H1 (cell line): ENCODE measurements at places on chromosomes 1 and 21.

GRCh38 chr1:30008998-30009657 lies 714.3 kb downstream of the MATN1 start:
- no peaks in the 10 kb centered on the region for H3K27me3 ChIP-seq
- no peak for DNase-seq
- no peaks in the 10 kb centered on the region for H3K36me3 ChIP-seq
- no peak overlapping the region for H3K4me3 ChIP-seq
- H3K27ac ChIP-seq, result no peak overlapping the region
- no peaks in the 10 kb centered on the region for H3K4me1 ChIP-seq

GRCh38 chr1:159448181-159448580 lies 8.7 kb downstream of the OR10J1 start:
- H3K36me3 ChIP-seq, result no peaks in the 10 kb centered on the region
- no peaks in the 10 kb centered on the region for H3K4me1 ChIP-seq

DNA sequence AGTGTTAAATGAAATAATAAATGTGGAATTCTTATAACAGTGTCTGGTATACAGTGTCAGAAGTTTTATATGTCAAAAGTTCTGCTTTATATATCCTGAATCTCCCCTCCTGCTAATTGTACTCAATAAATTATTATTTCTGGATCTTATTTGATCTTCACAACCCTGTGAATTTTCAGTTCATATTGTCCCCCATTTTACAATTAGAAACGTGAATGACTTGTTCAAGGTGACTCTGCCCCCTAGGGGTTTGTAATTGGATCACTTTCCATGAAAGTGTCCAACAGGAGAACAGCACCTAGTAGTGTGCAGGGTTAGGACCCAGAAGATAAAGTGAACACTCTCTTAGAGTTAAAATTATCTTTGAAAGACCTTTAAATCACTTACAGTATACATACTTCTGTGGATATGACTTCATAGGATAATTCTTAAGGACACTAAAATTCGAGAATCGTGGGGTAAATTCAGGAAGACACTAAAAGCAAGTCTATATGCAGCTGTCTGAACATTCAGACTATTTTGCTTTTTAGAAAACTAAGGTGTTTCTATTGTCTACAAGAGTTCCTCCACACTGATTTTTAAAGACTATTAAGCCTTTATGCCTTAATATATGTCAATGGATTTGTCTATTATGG lies 4.5 kb upstream of the DDR2 start:
- H3K36me3 ChIP-seq, result no peaks in the 10 kb centered on the region
- H3K27ac ChIP-seq, result no peak overlapping the region
- no peaks in the 10 kb centered on the region for H3K4me1 ChIP-seq
- no peak overlapping the region for H3K4me3 ChIP-seq
- DNase-seq, result no peak

DNA sequence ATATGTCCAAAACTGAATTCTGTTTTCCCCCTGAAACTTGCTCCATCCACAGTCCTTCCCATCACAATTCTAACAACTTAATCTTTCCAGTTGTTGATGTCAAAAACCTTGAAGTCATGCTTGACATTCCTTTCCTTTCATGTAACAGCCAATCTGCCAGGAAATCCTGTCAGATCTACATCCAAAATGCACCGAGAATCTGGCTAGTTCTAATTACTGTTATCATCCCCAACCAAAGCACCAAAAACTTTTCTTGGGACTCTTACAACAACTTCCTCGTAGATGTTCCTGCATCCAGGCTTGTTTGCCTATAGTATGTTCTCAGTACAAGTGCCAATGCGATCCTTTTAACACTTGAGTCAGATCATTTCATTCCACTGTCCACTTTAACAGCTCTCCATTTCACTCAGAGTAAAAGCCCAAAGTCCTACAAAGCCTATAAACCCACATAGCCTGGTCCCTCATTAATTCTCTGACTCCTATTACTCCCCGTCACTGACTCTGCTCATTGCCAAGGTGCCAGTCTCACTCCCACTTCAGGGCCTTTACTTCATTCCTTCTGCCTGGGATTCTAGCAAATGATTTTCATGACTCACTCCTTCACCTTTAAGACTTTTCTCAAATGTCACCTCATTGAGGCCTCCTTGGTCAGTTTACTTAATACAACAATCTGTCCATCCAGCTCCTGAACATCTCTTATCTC lies 493.2 kb upstream of the NFIA start:
- no peaks in the 10 kb centered on the region for H3K36me3 ChIP-seq
- no peak overlapping the region for H3K4me3 ChIP-seq
- no peak overlapping the region for H3K27ac ChIP-seq
- no peaks in the 10 kb centered on the region for H3K4me1 ChIP-seq
- no peaks in the 10 kb centered on the region for H3K27me3 ChIP-seq
- no peak for DNase-seq

DNA sequence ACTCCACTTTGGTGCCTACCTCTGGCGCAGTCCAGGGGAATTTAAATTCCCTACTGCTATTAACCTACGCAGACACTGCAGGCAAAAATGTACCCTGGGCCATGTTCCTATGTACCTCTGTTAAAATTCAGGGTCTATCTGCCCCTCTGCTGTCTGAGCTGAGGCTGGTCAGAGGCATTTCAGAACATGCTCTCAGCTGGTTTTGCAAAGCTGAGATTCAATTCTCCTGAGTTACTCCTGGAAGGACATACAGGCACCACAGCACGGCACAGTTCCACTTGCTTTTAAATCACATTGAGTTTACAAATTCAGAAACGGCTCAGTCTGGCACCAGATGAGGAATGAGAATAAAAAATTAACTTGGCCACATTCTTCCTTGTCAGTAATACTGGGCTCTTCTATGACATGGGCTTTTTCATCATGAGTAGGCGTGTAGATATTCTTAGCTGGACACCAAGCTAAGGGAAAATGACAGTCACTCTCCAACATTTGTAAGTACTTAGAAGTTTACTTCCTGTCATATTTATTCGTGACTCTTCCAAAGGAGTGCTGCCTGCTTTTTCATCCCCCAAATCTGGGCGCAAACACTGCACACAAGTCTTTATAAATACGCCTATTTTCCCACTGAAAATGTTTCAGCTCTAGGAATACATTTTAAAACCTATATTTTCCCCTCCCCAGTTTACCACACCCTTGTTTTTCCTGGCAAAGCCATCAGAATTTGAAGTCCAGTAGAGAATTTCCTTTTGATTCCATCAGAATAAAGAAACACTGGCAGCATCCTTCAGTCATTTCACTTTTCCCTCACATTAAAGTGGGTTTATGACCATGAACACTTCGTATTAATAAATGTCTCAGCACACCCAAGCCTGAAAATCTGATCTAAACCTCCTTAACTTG lies 1.9 kb downstream of the C1orf198 start:
- H3K36me3 ChIP-seq, result no peaks in the 10 kb centered on the region
- DNase-seq, result no peak
- no peak overlapping the region for H3K4me3 ChIP-seq

DNA sequence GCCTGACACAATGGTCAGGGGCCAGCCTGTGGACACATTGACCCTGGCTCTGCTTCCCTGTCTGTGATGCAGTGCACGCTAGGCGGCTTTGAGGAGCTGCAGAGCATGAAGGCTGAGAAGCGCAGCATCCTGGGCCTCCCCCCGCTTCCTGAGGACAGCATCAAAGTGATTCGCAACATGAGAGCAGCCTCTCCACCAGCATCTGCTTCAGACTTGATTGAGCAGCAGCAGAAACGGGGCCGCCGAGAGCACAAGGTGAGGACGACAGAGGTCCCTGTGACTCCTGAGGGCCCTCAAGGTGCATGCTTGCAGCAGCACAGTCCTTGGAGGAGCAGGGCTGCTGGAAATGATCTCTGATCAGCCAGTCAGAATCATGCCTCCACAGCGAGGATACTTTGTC lies 8.6 kb downstream of the STRIP1 start:
- DNase-seq, result no peak
- no peak overlapping the region for H3K27ac ChIP-seq
- H3K4me3 ChIP-seq, result no peak overlapping the region
- H3K36me3 ChIP-seq, result peaks cover 92% of the 10 kb centered on the region
- H3K4me1 ChIP-seq, result no peaks in the 10 kb centered on the region
- H3K27me3 ChIP-seq, result no peaks in the 10 kb centered on the region

DNA sequence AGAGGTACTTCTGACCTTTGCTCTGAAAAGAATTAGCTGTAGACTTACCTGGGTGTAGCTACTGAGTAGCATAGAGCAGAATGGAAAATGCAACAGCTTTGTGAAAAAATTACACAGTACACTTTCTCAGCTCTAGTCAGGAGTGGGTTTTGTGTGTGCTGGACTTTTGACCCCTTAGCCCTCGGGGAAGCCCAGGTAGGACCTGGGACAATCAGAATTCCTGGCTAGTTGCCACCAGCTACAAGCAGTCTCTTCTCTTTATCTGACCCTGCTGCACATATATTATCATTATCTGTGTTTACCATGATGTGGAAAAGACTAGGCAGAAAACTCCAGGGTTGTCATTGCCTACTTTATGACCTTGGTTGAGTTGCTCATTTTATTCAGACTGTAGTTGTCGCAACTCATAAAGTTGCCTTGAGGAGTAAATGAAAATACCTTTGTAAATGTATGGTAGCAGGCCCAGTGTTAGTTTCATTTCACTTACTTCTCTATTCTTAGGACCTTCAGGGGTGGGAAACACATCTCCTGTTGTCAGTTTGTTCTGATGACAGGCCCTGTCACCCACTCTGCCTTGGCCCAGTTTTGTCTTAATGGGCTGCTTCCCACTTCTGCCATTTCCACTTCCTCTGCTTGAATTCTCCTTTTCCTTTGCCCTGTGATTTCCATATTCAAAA lies 5.4 kb downstream of the NEK7 start:
- no peaks in the 10 kb centered on the region for H3K36me3 ChIP-seq
- H3K27ac ChIP-seq, result no peak overlapping the region
- no peak for DNase-seq

GRCh38 chr1:110161849-110162248 lies 11.6 kb downstream of the SLC6A17 start:
- H3K27ac ChIP-seq, result no peak overlapping the region
- H3K27me3 ChIP-seq, result no peaks in the 10 kb centered on the region
- DNase-seq, result no peak

- no peak for DNase-seq
- no peak overlapping the region for H3K4me3 ChIP-seq
- H3K27ac ChIP-seq, result no peak overlapping the region
- no peaks in the 10 kb centered on the region for H3K4me1 ChIP-seq
- no peaks in the 10 kb centered on the region for H3K27me3 ChIP-seq
These were observed 12.6 kb downstream of the ZC3H12A start for GRCh38 chr1:37486680-37487618.

- no peak overlapping the region for H3K27ac ChIP-seq
- no peak overlapping the region for H3K4me3 ChIP-seq
- H3K36me3 ChIP-seq, result no peaks in the 10 kb centered on the region
- H3K4me1 ChIP-seq, result 0 out of 2 replicates have a peak, but pooled peaks cover 4% of the 10 kb centered on the region
- no peak for DNase-seq
- no peaks in the 10 kb centered on the region for H3K27me3 ChIP-seq
These were observed 23.2 kb upstream of the PTTG1IP start for GRCh38 chr21:44896561-44897286.

GRCh38 chr1:18262726-18263125 lies 155.1 kb downstream of the IGSF21 start:
- H3K4me3 ChIP-seq, result no peak overlapping the region
- peaks cover 18% of the 10 kb centered on the region for H3K4me1 ChIP-seq
- H3K36me3 ChIP-seq, result no peaks in the 10 kb centered on the region
- H3K27ac ChIP-seq, result no peak overlapping the region
- no peaks in the 10 kb centered on the region for H3K27me3 ChIP-seq

DNA sequence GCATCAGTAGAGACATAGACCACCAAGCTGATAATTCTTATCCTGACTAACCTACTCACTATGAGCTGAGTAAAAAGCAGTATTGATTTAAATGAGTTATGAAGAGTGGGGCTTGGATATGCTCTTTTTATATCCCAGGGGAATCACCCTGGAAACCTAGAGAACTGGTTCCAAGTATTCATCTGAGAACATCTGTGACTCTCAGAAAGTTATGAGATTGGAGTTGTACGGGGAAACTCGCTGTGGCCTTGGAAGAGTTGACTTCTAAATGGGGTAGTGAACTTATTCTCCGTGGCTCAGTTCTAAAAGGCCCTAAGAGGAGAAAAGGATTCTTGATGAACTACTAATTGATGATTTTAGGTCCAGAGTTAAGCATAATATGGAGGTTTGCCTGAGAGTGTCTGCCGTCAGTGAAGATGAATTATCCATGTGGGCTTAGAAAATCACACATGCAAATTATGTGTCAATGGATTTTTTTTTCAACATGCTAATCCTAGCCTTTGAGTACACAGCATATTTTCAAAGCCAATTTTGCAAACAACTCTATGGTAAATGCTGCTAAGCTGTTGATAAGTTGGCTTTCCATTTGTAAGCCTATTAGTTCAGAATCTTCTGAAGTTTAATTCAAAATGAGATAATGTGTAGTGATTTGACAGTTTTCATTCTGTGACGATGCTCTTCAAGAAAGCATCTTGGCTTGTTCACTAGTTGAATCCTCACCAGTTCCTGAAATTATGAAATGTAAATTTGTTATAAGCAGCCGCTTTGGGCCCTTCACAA lies 122.7 kb downstream of the FGGY start:
- H3K4me1 ChIP-seq, result peaks cover 5% of the 10 kb centered on the region; the same call in 1 of the 2 replicates
- no peak overlapping the region for H3K27ac ChIP-seq
- no peaks in the 10 kb centered on the region for H3K36me3 ChIP-seq
- no peak overlapping the region for H3K4me3 ChIP-seq

GRCh38 chr1:44347280-44347679 lies 7.8 kb downstream of the ERI3 start:
- H3K4me1 ChIP-seq, result peaks cover 14% of the 10 kb centered on the region
- H3K27me3 ChIP-seq, result no peaks in the 10 kb centered on the region
- no peaks in the 10 kb centered on the region for H3K36me3 ChIP-seq

DNA sequence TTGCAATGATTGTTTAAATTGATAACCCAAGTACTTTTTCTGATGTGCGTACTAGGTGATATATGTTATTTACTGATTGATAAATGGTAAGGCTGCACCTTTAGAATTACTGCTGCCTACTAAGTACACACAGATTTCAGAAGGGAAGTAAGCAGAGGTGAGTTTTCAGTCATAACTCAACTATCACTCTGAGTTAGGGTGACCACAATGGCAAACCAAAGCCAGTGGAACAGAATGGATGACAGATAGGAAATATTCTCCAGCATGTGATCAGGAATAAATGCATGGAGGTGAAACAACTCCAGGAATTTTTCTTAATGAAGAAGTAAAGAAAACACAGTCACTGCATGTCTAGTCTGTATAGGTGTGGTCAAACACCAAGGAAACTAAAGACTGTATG lies 7.5 kb upstream of the KCNJ15 start:
- no peak overlapping the region for H3K27ac ChIP-seq
- no peaks in the 10 kb centered on the region for H3K27me3 ChIP-seq
- H3K4me3 ChIP-seq, result no peak overlapping the region
- H3K36me3 ChIP-seq, result no peaks in the 10 kb centered on the region
